ENCODE measurements at places on chromosomes 7 and 10.

DNA sequence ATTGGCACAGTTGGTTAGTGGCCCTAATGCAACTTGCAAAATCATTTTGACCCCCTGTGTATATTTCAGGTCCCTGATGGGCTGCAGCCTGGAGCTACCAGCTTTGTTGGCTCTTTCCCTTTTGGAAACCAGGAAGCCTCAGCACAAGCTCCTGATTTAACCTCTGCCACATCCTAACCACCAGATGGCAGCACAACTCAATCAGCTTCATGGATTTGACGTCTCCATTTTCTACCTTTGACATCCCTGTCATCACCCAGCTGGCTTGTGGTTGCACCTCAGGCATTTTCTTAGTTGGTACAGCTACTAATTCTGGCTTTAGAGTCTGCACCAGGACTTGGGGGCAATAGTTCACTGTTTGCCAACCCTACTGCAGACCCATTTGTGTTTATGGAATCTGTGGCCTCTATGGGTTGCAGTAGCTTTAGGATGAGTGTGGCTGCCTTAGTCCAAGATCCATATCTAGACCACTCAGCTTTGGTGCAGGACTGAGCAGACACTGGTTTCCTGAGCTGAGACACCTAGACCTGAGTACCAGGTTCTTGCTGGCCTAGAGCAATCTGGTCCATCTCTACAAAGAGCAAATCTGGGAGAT lies 456.2 kb downstream of the REEP3 start:
- no peaks in the 10 kb centered on the region for H3K36me3 ChIP-seq
- H3K4me3 ChIP-seq, result no peak overlapping the region
- H3K27ac ChIP-seq, result no peak overlapping the region
- H3K4me1 ChIP-seq, result no peaks in the 10 kb centered on the region

GRCh38 chr7:51318886-51319579 lies 2.4 kb upstream of the COBL start:
- no peaks in the 10 kb centered on the region for H3K36me3 ChIP-seq
- DNase-seq, result no peak
- no peak overlapping the region for H3K27ac ChIP-seq
- no peaks in the 10 kb centered on the region for H3K27me3 ChIP-seq

DNA sequence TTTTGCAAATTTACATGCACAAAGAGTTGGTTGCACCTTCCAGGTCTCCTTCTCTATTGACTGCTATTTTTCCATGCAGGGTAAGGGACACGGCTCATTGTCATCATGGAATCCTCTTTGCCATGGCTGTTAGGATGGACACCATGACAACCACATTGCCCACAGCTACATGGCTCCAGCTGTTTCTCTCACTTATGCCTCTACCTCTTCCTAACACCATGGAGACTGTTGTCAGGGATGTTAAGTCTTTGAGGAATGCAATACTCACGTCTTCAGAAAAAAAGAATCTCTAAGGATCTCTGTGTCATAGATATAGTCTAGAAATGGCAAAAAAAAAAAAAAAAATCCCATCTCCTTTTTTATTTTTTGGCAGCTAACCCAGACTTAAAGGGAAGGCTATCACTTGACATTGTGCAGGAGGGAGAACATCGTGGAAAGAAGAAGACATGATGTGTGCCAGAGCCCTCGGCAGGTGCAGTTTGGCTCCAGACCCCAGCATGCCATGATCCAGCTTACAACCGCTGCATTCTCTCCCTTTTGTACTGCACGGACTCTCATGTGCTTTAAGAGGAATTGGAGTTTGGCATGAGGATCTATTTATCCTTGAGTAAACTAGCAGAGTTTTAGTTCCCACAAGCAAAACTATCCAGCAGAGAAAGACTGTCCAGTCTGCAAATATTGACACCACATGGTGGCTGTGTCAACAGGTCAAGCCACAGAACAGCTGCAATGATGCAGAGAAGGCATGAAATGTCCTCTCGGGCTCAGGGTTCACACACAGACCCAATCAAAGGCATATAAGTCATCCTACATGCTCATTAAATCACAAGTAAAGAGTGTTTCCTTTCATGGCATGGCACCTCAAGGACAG lies 70.8 kb downstream of the FRMD4A start:
- H3K27ac ChIP-seq, result no peak overlapping the region
- no peaks in the 10 kb centered on the region for H3K36me3 ChIP-seq
- no peaks in the 10 kb centered on the region for H3K4me1 ChIP-seq
- no peak for DNase-seq

- no peaks in the 10 kb centered on the region for H3K36me3 ChIP-seq
- no peak overlapping the region for H3K4me3 ChIP-seq
- DNase-seq, result no peak
- no peaks in the 10 kb centered on the region for H3K27me3 ChIP-seq
- H3K4me1 ChIP-seq, result no peaks in the 10 kb centered on the region
Observed at GRCh38 chr7:154332811-154333580, 280.8 kb downstream of the DPP6 start.

DNA sequence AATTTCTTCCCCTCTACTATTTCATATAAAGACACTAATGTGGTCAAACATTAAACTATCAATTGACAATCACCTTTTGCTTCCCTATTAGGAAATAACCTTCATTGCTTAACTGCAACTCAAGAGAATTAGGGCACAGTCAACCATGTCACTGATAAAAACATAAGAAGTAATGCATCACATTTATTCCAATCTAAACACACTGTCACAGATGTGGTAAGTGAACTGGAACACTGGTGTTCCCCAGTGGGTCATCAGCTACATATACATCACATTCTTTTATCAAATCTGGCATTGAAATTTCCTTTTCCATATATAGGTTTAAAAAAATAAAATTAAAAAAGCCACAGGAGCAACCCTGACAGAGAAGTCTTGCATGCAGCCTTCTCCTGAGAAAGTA lies 3.7 kb downstream of the TRIL start:
- peaks cover 3% of the 10 kb centered on the region for H3K4me1 ChIP-seq
- no peaks in the 10 kb centered on the region for H3K36me3 ChIP-seq
- no peak for DNase-seq
- no peak overlapping the region for H3K4me3 ChIP-seq

GRCh38 chr10:102770792-102771191 lies 27.0 kb downstream of the WBP1L start:
- no peak overlapping the region for H3K4me3 ChIP-seq
- H3K36me3 ChIP-seq, result no peaks in the 10 kb centered on the region
- H3K27ac ChIP-seq, result no peak overlapping the region
- no peak for DNase-seq
- H3K4me1 ChIP-seq, result no peaks in the 10 kb centered on the region

DNA sequence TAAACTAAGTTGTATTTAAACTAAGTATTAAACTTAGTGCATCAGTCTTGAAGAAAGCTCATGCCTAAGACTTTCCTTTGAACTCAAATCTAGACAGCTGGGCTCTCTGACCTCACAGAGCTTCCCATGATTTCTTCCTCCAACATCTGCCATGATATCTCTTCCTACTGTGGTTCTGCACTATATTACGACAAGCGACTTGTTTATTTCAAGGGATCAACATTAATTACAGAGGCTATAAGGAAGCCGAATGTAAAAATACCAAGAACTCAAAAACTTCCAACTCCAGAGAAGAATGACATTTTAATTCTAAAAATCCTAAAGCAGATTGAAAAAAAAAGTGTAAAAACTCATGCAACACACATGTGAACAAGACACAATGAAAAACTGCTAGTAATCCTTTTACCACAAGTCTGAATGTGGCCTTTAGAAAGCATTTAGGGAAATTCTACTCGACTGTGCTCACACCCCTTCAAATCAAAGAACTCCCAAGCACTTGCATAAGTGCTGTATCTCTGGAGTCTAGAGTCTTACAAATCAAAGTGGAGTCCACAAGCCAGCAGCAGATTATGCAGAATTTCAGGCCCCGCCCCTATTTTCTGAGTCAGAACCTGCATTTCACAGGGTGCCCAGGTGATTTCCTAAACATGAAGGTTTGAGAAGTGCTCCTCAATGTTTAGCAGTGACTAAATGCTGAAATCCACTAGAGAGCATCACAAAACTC lies 22.7 kb upstream of the WASHC2A start:
- no peaks in the 10 kb centered on the region for H3K4me1 ChIP-seq
- H3K27me3 ChIP-seq, result no peaks in the 10 kb centered on the region
- DNase-seq, result no peak
- H3K36me3 ChIP-seq, result no peaks in the 10 kb centered on the region
- H3K4me3 ChIP-seq, result no peak overlapping the region

DNA sequence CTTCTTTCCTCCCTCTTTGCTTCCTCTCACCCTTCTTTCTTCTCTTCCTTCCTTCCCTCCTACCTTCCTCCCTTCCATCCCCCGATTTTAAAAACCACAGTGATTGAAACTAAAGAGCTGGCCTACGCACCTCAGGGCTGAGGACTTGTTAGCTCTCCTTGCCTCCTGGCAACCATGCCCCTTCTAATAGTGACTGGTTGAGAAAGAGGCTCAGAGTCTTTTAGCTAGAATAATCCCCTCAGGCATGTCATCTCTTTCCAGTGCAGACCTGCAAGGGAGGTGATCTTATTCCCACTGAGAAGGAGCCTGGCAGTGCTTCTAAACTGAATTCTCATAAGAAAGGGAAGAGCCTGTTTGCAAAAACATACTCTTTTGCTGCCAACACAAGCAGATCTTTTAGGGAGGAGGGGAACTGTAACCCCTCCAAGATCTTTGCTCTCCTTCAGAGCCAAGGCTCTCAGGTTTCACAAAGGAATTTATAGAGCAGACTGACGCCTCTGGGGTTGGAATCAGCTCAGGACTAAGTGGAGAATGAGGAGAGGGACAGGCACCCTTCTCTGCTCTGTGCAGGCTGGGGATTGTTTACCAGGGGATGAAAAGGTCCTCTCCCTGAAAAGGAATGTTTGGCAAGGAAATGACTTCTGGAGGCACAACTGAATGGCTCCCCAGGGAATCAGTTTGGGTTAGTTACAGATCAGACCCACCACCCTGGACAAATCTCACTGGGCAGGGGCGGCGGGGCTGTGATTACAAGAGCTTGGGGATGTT lies 9.4 kb upstream of the ANKRD1 start:
- H3K4me1 ChIP-seq, result no peaks in the 10 kb centered on the region
- no peak overlapping the region for H3K4me3 ChIP-seq
- H3K36me3 ChIP-seq, result no peaks in the 10 kb centered on the region
- H3K27me3 ChIP-seq, result no peaks in the 10 kb centered on the region

GRCh38 chr10:12041766-12042408 lies 722 bp downstream of the UPF2 start:
- H3K27me3 ChIP-seq, result no peaks in the 10 kb centered on the region
- H3K4me3 ChIP-seq, result peak overlapping the region; percentile 83
- peak; percentile 10 for DNase-seq

GRCh38 chr10:22997096-22997495 lies 69.2 kb downstream of the ARMC3 start:
- H3K27me3 ChIP-seq, result no peaks in the 10 kb centered on the region
- no peak overlapping the region for H3K4me3 ChIP-seq
- no peaks in the 10 kb centered on the region for H3K4me1 ChIP-seq
- H3K27ac ChIP-seq, result no peak overlapping the region

- no peak for DNase-seq
- H3K4me3 ChIP-seq, result no peak overlapping the region
- H3K36me3 ChIP-seq, result peaks cover 5% of the 10 kb centered on the region
- no peak overlapping the region for H3K27ac ChIP-seq
Observed at GRCh38 chr7:42939457-42940240, 7.5 kb downstream of the MRPL32 start.

DNA sequence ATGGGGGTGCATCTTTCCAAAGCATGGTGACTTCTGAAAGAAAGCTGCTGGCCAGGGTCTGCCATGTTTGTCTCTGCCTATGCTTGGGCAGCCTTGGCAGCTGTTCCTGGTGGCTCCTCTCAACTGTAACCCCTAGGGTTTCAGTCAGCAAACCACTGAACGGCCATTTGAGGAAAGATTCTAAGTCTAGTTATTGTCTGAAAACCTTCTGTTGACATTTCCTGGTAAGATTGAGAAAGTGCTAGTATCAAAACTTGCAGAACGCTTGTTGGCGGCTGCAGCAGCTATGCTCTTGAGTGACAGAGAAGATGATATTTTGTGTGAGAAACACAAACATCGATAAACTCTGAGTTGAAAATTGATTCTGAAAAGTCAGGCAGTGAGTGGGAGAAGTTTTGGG lies 523.1 kb downstream of the LRMDA start:
- H3K36me3 ChIP-seq, result no peaks in the 10 kb centered on the region
- no peaks in the 10 kb centered on the region for H3K27me3 ChIP-seq
- H3K4me1 ChIP-seq, result no peaks in the 10 kb centered on the region

GRCh38 chr7:155213955-155214740 lies 83.5 kb upstream of the INSIG1 start:
- DNase-seq, result no peak
- H3K36me3 ChIP-seq, result no peaks in the 10 kb centered on the region
- H3K4me1 ChIP-seq, result no peaks in the 10 kb centered on the region

- no peak overlapping the region for H3K27ac ChIP-seq
- no peak overlapping the region for H3K4me3 ChIP-seq
- peaks cover 4% of the 10 kb centered on the region for H3K4me1 ChIP-seq
- no peaks in the 10 kb centered on the region for H3K36me3 ChIP-seq
- DNase-seq, result no peak
Observed at GRCh38 chr10:11019724-11020547, 2.3 kb downstream of the CELF2 start.

GRCh38 chr7:110804501-110804900 lies 286.4 kb upstream of the LRRN3 start:
- no peaks in the 10 kb centered on the region for H3K36me3 ChIP-seq
- no peak for DNase-seq
- no peaks in the 10 kb centered on the region for H3K4me1 ChIP-seq
- H3K27ac ChIP-seq, result no peak overlapping the region

DNA sequence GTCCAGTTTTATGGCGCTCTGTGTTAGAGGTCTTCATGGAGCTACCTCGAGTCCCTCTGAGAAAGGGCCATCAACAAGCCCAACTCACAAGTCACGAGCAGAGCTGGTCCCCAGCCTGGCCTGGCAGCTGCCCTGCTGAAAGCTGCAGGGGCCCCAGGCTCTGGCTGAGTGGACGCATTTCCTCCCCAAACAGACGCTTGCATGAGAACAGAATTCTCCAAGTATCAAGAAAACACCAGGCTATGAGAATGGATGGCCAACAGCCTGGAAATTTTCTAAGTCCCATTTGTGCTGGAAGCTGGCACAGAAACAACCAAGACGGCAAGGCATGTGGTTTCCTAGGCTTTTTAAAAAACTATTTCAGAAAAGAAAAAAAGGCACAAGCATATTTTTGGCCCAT lies 114.8 kb downstream of the FAM53B start:
- H3K4me3 ChIP-seq, result no peak overlapping the region
- H3K27me3 ChIP-seq, result no peaks in the 10 kb centered on the region
- H3K36me3 ChIP-seq, result no peaks in the 10 kb centered on the region
- no peak for DNase-seq

DNA sequence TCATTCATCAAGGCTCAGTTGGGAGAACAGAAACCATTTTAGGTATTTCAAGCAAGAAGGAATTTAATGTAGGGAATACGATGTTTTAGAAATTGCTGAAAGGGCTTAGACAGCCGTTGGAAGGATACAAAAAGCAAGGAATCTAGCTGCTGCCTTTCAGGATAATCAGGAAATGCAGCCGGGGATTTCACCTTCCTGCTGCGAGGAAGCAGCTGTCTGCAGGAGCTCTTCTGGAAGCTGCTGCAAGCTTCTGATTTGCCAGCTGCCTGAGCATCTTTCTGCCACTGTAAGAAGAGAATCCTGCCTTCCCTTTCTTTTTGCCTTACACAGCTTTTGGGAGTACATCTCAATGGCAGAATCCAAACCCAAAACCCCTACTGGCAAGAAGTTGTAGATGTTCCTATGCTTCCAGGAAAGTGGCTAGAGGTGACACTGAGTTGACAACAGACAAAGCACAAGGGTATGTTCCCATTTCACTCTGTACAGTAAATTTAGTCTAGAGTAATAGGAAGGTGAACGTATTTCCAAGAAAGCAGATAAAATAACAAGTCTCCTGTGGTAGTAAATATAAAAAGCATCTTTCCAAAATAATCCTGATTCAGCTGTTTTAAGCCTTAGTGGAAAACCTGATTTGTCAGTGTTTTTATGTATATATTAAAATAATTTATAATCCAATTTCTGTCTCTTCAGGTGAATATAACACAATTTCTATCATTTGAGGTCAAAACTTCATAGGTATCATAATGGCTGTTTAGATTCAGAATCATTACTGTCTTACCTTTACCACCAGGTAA lies 148.4 kb upstream of the LRGUK start:
- no peaks in the 10 kb centered on the region for H3K27me3 ChIP-seq
- H3K36me3 ChIP-seq, result no peaks in the 10 kb centered on the region
- no peak for DNase-seq

Data from naive thymus-derived CD4-positive, alpha-beta T cell (primary cell).